ENCODE measurements at places on chromosomes 7 and 10.

- DNase-seq: no peak
Measured at GRCh38 chr7:130091999-130092398, 21.7 kb downstream of the KLHDC10 start.

- DNase-seq: no peak
Measured at GRCh38 chr7:91556956-91557650, 292.9 kb downstream of the FZD1 start.

DNA sequence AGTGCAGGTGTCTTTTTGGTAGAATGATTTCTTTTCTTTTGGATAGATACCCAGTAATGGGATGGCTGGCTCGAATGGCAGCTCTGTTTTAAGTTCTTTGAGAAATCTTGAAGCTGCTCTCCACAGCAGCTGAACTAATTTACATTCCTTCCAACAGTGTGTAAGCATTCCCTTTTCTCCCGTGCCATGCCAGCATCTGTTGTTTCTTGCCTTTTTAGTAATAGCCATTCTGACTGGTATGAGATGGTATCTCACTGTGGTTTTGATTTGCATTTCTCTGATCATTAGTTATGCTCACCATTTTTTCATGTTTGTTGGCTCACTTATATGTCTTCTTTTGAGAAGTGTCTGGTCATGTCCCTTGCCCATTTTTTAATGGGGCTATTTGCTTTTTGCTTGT, 486.3 kb downstream of the GALNT17 start:
- no peak for DNase-seq

- no peak for DNase-seq
Measured at GRCh38 chr10:31594347-31594873, 275.4 kb downstream of the ZEB1 start.

DNA sequence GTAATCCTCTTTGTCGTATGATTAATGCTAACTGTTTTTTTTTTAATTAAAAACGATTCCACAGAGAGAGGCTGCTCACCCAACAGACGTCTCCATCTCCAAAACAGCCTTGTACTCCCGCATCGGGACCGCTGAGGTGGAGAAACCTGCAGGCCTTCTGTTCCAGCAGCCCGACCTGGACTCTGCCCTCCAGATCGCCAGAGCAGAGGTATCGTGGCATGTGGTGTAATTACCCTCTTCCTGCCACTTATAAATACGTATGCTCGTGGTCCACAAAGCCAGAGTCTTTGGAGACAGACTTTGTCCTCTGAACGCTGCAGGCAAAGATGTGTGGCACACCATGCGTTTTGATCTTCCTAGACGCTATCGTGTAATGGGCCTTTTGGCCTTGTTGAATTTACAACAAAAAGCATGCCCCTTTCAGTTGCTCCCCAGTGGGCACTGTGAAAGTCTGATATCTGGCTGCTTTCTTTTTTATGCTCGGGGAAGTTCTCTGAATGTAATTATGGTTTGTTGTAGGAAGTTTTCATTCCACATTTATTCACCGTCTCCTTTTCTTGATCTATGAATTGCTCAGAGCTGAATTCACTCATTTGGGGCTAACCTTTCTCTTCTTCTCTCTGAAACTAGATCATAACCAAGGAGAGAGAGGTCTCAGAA, 33.6 kb upstream of the BTBD16 start:
- no peak for DNase-seq

DNA sequence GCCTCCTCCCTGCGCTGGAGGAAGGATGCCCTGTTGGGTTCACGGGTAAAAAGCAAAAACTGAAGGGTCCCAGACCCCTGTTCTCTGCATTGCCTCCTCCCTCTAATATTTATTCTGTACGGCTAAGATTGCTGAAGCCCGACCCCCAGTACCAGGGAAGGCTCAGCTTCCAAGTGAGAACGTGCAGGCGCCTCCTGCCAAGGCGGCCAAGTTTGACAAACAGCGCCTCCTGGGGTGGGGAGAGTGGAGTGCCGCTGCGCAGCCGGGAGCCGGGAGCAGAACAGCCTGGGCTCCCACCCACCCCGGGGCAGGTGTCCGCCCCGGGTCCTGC, 4.7 kb upstream of the EBF3 start:
- no peak for DNase-seq

GRCh38 chr10:10625491-10625890, 392.2 kb upstream of the CELF2 start:
- DNase-seq: no peak

GRCh38 chr10:101478956-101479355, 109.1 kb downstream of the POLL start:
- DNase-seq: no peak

- peak; percentile 79 for DNase-seq
Measured at GRCh38 chr7:55065511-55066229, 46.9 kb downstream of the EGFR start.
